ENCODE measurements at places on chromosomes 4 and X.

DNA sequence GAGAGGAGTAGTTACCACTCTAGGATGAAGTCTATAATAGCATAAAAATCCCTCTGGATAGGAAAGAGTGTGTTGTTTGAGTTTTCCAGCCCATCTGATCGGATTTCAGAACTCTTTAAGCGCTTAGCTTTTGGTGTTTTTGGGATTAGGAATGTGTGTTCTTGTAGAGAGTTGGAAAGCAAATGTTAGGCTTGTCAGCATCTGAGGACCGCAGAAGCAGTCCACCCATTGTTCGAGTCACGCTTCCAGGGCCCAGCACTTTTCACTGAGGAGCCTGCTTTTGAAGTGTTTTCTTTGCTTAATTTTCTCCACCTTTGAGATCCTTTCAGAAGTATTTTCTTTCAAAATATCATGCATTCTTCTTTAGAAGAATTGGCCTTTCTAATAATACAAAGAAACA lies 306.2 kb downstream of the TENM3 start:
- DNase-seq: no peak

- no peak for DNase-seq
These were observed 210.5 kb downstream of the PWWP3B start for GRCh38 chrX:106378616-106379015.

DNA sequence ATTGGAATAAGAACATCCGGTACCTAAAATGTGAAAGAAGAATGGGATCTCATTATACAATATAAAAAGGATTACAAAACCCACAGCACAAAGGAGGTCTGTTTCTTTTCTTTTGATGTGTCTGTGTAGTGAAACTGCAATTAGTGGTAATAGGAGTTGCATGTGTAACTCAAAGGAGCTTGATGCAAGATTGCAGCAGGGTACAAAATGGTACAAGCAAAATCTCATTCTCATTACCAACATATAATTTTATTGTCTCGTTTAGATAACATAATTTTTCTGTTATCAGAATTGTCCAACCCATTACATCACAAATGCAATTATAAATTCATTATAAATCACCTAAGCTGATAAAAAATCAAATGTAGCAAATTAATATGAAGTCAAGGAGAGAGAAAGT lies 47.1 kb upstream of the CCSER1 start:
- DNase-seq: no peak

- no peak for DNase-seq
These were observed 795.2 kb downstream of the TRIML1 start for GRCh38 chr4:188934320-188934962.

DNA sequence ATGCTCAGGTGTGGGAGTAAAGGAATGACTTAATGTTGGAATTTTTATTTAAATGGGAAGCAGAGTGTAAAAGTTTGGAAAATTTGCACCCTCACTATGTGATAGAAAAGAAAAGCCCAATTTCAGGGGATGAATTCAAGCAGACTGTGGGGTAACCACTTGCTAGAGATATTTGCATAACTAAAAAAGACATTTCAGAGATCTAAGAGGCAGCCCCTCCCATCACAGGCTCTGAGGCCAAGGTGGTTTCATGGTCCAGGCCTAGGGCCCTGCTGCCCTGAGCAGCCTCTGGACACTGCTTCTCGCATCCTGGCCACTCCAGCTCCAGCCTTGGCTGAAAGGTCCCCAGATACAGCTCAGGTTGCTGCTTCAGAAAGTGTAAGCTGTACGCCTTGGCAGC lies 5.9 kb upstream of the XPNPEP2 start:
- DNase-seq: no peak

GRCh38 chr4:145347684-145348083 lies 134.0 kb upstream of the SMAD1 start:
- no peak for DNase-seq

- no peak for DNase-seq
These were observed 98.3 kb upstream of the EOLA2 start for GRCh38 chrX:150036641-150037040.

DNA sequence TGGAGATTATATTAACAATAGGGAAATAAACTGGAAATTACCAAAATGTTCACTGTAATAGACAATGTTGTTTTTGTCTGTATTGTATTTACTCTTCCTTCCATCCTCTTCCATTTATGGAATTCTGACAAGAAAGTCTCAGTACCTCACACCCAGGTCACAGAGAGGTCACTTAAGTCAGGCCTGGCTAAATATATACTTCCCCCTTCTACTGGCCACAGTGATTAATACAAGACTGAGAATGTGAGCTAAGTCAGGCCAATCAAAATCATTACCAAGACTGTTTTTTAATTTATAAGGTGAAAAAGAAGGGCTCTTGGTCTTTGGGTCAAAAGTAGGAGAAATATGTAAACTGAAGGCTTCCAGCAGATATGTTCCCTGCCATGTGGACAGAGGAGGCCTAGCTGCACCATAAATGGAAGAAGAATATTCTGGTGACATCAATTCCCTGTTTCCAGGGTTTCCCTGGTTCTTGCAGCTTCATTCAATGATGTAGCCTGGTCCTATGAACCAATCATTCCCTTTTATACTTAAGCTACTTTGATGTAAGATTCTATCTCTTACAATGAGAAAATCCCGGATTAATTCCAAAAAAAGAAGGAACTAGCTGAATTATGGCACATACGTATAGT lies 64.3 kb downstream of the LRBA start:
- DNase-seq: no peak

GRCh38 chrX:3159995-3160720 lies 118.9 kb downstream of the ARSF start:
- DNase-seq: no peak

DNA sequence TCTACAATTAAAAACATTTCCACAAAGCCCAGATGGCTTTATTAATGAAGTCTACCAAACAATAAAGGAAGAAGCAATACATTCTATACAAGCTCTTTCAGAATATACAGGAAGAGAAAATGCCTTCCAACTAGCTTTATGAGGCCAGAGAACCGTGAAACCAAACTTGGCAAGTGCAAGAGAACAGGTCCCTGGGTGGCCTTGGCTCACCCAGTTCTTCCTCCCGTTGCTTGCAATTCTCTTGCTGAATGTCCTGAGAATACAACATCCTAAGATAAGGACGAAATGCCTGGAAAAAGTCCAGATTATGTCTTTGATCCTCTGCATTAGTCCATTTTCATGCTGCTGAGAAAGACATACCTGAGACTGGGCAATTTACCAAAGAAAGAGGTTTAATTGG lies 204.9 kb downstream of the MAD2L1 start:
- DNase-seq: peak; percentile 3

DNA sequence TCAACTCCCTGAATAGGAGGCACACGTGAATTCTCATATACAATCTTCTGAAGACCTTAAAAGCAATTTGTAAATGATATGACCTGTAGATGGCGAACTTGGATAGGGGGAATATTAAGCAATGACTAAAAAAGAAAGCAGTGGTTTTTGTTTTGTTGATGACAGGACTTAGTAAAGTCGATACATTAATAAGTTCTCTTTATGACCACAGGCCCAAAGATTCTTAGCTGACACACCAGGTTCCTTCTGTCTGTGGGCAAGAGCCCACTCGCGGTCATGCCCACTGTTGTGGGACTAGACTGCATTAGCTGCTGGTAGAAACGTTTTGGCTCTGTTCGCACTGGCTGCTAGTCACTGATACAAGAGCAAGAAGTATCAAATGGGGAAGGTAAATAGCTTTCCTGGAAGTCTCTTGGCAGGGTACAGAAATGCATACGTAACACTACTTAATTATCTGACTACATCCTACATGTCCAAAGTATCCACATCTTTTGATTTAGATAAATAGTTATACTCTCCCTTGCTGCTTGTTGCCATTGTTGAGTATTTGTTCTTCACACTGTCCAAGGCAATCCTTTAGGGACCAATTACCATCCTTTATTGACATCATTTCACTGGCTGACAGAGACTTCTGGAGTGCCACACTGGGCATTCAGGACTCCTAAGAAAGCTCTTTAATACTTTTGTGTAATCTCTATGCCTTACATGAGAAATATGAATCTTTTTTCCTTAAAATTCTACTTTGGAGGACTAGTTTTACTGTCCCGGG lies 31.0 kb downstream of the ALPK1 start:
- DNase-seq: peak; percentile 23

DNA sequence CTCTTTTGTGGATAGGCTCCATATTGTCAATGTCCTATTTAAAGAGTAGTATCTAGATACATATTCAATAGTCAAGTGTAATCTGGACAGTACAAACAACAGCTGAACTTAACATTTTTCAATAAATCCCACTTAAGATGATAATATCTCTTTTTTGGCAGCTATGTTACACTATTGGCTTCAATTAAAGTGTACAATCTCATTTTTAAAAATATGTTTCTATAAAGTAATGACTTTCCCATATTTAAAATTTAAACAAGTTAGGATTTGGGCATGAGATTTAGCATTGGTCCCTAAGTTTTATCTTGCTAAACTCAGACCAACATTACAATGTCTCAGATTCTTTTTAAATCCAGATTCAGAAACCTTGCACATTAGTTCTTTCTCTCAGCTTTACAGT lies 7.9 kb upstream of the JCHAIN start:
- no peak for DNase-seq

- DNase-seq: no peak
These were observed 143.9 kb downstream of the SCFD2 start for GRCh38 chr4:53221832-53222480.

DNA sequence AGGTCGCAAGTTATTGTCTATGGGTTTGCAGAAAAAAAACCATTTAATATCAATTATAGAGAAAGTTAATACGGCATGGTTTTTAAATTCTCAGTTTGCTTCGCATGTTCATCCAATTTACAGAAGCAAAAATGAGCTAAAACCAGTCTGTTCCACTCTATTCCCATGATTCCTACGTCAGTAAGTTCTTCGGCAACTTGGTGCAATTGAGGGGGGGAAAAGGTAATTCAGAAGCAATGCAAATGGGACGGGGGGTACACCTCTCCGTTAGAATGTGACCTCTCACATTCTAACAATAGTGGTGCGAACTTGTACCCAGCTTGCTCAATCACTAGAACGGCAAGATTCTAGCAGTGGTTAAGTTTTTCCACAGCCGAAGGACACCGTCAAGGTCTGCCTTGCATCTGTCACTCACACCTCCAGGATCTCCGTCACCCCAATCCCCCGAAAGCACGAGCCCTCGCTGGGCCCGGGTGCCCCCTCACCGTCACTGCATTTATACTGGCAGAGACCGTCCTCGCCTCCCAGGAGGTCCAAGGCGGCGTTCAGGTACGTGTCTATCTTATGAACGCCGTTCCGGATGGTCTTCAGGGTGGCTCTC lies 653 bp downstream of the PLA2G12A start:
- DNase-seq: no peak

- DNase-seq: no peak
These were observed 37.4 kb upstream of the SLC10A4 start for GRCh38 chr4:48445704-48446103.

DNA sequence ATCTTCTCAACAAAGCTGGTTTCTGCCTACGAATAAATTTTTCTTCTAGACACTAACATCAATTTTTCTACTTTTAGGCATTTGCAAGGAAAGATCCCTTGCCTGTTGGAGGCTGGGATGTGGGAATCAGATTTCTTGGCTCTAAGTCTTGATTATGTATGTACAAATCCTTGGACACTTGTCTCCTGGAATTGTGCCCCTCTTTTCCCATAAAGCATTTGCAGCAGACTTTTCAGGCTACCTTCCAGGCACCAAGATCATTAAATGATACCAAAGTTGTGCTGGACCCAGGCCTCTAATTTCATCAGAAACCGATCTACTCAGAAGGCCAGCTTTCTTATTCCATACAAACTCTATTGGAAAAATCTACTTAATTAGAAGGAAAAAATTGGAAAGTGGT lies 339.5 kb upstream of the DIPK2B start:
- peak; percentile 3 for DNase-seq

DNA sequence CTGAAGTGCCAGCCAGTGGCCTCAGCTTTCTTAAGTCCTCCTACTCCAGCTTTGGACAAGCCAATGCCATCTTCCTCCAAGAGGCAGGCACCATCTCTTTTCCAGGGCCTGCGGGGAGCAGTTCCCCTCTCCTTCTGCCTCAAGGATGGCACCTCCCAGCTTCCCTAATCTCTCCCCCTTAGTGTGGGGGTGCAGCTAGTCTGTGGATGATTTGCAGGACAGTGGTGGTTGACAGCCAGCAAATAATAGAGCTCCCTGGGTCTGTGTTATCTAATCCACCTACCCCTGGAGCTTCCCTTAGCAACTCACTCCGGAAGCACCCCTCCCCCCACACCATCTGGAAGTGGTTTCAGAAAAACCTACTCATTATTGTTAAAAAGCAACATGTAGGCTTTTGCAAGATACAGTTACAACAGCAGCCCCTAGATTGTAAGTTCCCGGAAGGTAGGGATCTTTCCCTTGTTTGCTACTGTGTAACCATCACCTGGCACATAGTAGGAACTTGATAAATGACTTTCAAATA lies 247.1 kb downstream of the BCOR start:
- DNase-seq: no peak

DNA sequence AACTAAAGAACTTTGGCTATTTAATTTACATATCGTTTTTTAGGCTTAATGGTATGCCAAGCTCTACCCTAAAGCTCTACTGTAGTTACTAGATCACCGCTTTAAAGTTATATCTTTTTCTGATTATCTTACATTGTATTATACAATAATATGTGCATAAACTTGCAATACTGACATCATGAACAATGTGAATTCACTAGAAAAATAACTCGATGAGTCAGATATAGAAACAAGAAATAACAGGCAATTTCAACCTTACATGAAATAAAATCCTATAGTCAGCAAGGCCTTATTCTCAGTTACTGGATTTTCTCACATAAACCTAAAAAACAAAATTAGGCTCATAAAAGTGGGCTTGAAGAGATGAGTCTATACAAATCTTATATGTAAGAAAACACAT lies 32.5 kb downstream of the PDGFC start:
- no peak for DNase-seq

DNA sequence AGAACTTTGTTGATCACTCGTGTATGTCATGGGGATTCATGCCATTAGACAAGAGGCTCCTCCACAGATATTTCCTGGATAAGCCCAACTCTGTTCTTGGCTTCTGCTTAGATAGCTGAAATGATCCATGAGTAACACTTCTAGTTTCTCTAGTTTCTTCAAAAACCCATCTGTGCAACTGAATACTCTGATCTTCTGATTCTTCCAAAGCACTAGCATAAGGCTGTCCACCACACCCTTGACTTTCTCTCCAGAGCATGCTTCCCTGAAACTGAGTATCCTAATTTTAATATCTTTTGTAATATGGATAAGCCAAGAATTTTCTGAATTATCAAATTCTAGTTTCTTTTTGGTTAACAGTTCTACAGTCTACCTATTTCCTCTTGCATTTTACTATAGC lies 118.6 kb upstream of the TAPT1 start:
- no peak for DNase-seq

DNA sequence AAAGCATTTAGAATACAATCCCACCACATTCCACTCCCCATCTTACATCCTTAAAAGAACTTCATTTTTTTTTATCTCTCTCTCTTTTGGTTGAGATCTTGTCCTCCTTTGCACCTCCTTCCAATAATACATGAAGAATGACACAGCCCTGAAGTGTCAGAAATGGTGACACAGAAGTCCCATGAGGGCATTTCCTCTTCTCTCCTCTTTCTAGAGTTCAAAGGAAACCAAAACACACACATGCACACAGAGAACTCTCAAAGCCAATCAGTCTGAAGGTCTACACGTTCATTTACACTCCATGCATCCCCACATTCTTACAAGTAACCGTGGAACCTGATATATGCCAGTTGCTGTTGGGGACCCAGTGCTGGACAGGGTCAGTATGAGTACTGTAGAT lies 450.7 kb downstream of the HNRNPD start:
- DNase-seq: no peak

Measured in urinary bladder (tissue), 4 donors.